ENCODE measurements at places on chromosomes 3 and 15. TPM values are rescaled to one million over a fixed set of nuclear protein-coding genes. Genes with fewer than 3 reads are reported as not detected.
A peak's percentile ranks its signal among the peaks of the same experiment; 100 is the strongest.

ANKRD34C gene
- total RNA-seq, result not detected

PTPRG gene
- 39.6 TPM for total RNA-seq

CAND2 gene
- total RNA-seq, result 0.43 TPM

SLC9C1 gene
- total RNA-seq, result not detected

CLCN2 gene
- total RNA-seq, result 1.8 TPM

NMB gene
- 14.0 TPM for total RNA-seq

RTP3 gene
- not detected for total RNA-seq

CNTN6 gene
- not detected for total RNA-seq

USP50 gene
- not detected for total RNA-seq

DUOX1 gene
- total RNA-seq, result 0.32 TPM

HRG gene
- total RNA-seq, result not detected

OSTN gene
- total RNA-seq, result not detected

DNA sequence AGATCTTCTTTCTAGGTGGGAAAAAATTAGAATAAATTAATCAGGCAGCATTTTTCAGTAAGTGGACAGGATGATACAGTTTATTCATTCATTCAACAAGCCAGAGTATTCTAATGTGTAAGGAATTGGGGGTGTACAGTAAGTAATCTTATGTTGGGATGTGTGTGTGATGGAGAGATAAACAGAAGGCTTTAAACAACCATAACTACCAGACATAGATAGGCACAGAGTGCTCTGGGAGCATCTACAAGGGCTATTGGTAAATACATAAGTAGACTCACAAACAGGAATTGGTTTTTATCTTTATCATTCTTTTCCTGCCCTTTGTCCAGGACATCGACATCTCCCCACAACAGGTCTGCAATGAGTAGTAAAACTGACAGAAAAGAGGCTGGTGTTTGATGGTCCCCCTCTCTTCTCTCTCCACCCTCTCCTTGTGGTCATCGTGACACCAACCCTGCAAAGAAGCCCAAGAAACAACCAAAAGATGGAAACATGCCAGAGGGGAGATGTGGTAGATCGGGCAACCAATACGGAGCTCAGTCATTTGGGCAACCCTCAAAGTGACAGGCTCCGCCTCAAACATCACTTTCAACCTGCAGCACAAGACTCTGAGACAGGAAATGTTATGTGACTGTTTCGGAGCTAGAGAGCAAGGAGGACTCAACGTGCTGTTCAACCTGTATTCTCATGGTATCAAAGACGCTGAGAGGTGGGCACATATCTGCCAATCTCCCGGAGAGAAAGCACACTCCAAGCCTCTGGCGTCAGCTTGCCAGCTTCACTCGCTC lies 28.7 kb upstream of the B3GNT5 start:
- DNase-seq, result no peak

DNA sequence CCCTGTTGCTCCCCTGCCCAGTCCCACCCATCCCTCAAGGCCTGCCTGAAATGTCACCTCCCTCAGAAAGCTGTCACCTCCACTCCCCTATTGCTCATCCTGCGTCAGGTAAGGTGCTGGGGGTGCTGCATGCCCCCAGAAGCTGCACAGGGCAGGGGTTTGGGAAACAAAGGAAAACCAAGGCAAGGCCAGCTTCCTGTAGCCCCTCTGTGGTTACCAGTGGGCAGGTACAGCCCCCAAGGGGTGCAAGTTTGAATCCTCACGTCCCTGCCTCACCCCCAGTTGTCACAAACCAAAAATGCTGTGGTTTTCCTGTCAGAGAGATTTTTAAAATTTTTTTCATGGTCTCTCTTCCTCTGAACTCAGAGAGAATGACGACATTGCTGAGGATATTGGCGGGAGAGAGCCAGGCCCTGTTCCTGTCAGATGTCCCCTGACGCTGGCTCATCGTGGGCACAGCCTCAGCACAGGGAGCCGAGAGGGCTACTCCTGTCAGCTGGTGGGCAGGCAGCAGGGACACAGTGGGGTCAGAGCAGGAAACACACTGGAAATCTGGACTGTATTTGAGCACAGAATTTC lies 27.0 kb downstream of the PSTPIP1 start:
- DNase-seq, result peak; percentile 70

GRCh38 chr15:57500979-57501576 lies 90.6 kb upstream of the MYZAP start:
- peak; percentile 78 for DNase-seq

DNA sequence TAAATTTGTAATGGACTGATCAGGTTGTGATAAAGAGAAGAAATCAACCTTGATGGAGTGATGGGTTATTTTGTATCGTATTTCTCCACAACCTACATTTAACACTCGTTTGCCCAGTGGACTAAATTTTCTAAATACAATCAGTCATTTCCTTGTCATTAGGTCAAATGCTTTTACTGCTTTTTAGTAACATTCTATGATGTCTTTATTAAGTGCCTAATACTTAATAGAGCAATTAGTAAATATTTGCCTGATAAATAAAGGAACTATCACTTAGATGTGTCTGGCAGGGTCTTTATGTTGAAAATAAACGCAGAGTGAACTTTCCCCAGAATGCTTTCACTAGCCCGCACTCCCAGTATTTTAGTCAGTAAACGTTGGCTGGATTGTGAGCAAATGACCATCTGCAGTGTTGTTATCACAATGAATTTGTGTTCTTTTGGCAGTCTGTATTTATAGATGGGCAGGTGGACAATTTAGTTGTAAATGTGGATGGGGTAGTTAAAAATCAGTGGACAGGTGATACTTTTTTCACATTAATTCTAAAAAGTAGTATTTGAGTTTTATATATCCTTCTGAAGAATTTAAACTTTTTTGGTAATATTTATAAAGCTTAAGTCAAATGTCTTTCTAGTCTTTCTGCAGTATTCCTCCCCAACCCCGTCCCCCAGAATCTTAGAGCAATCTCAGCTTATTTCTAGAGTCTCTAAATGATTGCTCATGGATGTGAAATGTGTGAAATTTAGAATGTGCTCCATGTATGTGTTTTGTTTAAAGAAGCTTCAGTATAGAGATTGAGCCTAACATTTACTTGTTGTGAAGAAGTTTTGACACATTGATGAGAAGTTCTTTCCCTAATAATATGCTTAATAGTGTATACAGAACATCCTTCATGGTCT lies 4.9 kb downstream of the USP3 start:
- DNase-seq, result peak; percentile 36

DNA sequence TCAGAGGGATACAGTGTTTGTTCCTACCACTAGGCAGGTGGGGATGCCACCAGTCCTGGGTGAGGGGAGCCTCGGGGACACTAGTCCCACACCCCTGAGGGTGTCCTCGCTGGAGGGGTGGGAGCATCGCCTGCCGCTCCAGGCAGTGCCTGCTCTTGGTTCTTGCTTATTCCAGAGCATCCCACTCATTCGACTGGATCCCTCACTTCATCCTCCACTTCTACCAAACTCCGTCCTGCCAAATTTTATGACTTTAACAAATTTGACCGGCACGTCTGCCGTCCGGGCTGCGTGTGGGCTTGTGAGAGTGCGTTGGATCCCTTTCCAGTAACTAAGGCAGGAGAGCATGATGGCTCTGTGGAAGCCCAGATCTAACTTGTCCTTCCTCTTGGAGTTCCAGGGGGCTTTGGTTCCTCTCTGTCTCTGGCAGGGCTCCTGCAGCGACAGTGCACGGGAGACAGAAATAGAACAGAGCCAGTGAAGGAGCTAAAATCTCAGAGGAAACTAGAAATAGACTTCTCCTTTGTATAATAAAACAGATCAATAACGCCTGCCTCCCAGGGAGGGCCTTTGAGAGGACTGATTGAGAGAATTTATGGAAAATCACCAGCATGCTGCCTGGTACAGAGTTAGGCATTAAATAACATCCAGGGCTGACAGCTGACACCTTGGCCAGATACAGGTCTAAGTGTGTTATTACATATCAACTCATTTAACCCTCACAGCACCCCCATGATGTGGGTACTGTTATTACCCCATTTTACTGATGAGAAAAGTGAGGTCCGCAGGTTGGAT lies 34.5 kb downstream of the MGLL start:
- no peak for DNase-seq

DNA sequence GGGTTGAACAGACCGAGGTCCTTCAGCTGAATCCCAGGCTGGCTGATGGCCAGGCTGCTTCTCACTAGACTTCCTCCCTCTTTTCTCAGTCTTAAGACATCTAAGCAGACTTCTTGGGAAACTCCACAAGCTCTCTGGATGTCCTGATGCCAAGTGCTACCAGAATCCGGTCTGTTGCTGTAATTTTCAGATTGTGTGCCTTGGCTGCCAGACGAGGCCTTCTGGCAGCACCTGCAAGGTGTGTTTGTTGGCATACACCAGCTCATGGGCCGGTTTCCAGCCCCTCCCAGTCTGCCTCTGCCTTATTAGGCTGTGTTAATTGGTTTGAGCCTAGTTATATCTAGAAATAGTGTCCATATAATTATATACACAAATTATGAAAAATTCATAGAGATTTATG lies 120.6 kb downstream of the TNIK start:
- no peak for DNase-seq

DNA sequence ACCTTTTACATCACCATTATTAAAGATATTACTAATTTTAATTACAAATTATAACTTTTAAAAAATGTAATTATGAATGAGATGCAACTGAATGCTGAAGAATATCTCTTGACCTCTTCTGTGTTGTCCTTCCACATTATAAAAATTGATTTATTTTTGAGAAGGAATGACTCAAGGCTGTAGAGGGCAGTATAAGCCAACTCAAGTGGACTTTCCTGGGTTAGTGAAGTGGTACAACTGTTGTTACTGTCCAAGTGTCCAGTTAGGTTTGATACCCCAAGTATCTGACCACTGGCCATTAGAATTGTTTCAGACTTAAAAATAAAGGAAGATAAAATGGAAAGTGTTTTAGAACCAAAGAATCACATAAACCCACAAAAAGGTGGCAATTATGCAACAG lies 51.9 kb downstream of the BBX start:
- DNase-seq, result peak; percentile 66

- DNase-seq, result peak; percentile 80
These were observed 8.9 kb upstream of the ADAMTS17 start for GRCh38 chr15:100350434-100351226.

GRCh38 chr15:52677593-52678467 lies 1.4 kb downstream of the ATOSA start:
- DNase-seq, result peak; percentile 88

DNA sequence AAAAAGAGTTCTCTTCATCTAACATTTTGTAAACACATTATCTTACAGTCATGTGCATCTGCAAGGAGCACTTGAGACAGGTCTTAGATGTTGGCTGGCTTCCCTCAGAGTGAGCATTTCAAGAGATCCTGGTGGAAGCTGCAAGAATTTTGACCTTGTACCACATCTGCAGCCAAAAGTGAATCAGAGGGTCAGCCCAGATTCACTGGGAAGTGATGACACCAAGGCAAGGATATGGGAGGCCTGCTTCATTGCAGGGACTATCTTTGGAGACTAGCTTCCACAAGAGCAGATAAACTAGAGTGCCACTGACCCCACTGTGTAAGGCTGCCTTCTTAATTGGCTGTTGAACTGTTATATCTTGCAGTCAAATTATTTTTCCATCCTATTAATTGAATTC lies 21.3 kb upstream of the GADL1 start:
- peak; percentile 58 for DNase-seq

DNA sequence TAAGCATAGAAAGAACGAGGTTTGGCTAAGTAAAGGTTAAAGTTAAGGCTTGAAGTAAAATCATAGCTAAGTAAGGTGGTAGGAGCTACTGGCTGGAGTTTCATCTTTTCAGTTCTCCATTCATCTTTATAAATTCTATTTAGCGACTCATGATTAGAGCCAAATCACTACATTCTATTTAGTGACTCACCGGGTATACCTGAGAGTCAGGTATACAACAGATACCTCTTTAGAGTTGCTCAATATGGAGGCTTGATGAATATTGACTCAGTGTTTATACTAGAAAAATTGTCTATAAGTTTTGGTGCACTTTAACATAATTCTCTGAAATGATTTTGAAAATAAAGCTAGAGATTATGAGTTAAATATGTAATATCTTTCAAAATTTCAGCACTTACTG lies 328.8 kb upstream of the GRM7 start:
- no peak for DNase-seq

Measured in GM23248 (cell line).